Activated CD8-positive, alpha-beta memory T cell treated with anti-CD3 and anti-CD28 coated beads for 4 hours (primary cell): ENCODE measurements at places on chromosomes 4 and X.

DNA sequence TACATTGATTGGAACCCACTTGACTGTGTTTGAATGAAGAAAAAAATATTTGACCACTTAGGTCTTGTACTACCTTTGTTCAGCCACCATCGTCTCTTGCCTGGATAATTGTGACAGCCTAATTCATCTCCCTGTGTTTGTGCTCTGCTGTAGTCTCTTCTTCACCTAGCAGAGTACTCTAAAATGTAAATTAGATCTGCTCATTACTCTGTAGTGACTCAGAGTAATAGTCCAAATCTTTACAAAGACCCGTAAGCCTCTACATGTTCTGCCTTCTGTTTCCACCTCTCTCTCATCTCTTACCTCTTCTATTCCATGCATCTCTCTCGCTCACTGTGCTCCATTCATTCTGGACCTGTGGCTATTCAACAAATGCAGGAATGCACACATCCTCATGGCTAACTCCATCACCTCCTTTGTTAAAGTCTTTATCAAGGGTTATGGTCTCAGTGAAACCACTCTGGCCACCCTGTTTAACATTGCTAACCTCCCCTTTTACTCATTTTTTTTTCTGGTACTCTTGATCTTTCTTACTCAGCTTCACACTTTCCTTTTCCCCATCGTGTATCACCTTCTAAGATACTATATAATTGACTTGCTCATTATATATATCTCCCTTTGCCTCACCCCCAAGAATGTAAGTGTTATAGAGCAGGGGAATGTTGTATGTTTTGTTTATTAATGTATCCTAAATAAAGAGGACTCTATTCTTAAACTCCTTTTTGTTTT is 98.4 kb downstream of the STIM2 start:
- DNase-seq: no peak

- no peak for DNase-seq
Measured at GRCh38 chrX:80471582-80471981, 51.3 kb downstream of the TENT5D start.

DNA sequence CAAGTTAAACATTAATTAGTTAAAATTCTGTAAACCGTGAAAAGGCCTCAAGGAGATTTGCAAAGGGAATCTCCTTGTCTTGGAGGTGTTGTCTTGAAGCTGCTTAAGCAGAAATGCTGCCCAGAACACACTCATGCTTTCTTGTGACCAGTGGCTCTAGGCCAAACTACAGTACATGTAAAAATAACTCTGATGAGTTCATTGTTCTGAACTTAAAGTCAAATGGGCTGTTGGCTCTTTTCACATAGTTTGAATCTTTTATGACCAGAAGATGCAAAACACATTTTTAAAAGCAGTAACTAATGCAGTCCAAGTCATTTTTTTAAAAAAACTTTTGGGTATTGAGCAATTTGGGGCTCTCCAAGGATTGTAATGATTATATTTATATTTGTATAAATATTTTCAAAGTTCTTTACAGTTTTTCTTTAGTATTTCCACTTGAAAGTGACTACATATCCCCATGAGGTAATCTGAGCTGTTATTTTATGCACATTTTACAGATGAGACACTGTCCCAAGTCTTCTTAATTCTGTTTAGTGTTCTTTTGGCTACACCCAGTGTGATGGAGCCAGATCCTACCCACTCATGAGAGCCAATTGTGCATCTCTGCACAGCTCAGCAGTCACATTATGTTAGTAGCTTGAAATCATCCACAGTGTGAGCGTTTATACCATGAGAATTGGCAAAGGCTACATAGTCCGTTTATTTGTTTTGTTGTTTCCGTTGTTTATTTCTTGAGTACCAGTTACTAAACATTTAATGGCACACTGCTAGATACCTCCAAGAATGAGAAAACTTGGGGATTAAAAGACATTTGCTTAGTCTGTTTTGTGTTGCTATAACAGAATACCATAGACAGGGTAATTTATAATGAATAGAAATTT is 112.8 kb upstream of the ATXN3L start:
- no peak for DNase-seq

GRCh38 chrX:101407167-101407747 is 468 bp downstream of the GLA start:
- DNase-seq: no peak

- no peak for DNase-seq
Measured at GRCh38 chr4:144648042-144648441, 2.1 kb downstream of the HHIP start.

DNA sequence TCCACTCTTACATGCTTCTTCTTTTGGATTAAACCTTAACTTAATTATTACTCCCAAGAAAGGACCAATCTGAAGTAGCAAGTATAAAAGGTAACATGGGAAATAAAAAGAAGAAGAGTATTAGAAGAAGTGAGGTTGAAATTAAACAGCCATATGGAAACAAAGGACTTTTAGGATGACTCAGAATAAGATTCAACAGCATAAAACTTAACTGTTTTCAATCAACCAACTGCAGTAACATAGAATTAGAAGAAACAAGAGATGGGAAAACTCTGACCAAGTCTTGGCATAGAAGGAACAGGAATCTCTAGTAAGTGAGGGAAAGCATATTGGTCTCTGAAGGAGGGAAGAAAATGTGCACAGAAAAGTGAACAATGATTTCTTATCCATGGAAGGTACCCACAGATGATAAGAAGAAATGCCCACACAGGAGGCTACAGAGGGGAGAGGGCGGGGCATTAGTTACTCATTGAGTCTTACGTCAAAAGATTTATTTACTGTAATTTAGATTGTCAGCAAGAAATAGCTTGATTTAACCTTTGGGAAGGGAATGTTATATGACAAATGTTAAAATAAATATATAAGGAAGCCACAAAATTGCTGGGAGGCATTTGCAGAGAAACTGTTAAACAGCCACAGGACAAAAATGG is 177.3 kb downstream of the BANK1 start:
- DNase-seq: no peak

- no peak for DNase-seq
Measured at GRCh38 chr4:39970671-39971640, 6.8 kb downstream of the PDS5A start.

- no peak for DNase-seq
Measured at GRCh38 chr4:48332661-48333060, 8.7 kb upstream of the SLAIN2 start.

DNA sequence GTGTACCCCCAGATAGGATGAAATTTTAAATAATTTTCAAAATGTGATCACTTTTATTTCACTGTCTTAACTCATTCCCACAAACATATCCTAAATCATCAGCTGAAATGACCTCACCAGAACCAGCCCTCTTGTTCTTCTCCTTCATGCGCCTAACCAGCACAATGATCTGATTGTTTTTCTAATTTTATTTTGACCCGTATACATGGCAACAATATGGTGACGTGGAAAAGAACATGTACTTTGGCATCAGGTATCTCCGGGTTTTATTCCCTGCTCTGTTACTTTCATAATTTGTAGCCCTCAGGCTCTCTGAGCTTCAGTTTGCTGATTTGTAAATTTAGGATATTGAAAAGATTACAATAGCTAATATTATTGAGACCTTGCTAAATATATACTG is 562.4 kb upstream of the ZFP42 start:
- DNase-seq: no peak

GRCh38 chr4:37615720-37616063 is 70.5 kb downstream of the RELL1 start:
- DNase-seq: no peak

DNA sequence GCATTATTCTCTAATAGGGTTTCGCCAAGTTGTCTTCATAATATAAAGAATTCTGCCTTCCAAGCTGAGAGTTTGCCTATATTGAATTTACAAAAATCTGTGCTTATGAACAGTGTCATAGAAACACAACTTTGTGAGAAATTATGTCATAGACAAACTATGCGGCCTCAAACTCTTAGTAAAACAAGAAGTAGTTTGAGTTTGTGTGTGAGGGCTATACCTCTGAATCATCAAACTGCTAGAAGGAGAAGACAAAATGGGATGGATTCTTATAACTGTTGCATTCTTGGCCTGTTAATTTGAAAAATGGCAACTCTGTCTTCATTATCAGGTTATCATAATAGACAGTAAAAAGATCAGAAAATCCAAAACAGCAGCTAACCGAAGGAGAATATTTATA is 46.1 kb upstream of the NAP1L5 start:
- no peak for DNase-seq

DNA sequence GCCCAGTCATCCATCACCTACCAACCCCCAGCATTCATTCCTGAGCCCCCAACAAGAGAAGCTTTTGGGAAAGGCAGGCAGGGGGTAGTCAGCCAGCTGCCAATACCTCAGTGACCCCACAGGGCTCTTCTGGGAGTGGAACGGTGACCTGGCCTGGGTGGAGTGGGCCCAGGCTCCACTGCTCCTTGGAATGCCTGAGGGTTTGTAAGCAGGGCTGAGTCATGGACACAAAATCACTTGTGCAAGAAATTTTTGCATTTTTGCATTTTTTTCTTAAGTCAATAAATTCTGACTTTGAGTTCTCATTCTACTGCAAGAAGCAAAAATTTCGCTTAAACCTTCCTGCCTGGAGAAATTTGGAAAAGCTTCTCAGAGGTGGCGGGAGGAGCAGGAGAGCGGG is 18.5 kb downstream of the SORCS2 start:
- no peak for DNase-seq

- no peak for DNase-seq
Measured at GRCh38 chr4:76691807-76692582, 205.9 kb downstream of the SOWAHB start.

DNA sequence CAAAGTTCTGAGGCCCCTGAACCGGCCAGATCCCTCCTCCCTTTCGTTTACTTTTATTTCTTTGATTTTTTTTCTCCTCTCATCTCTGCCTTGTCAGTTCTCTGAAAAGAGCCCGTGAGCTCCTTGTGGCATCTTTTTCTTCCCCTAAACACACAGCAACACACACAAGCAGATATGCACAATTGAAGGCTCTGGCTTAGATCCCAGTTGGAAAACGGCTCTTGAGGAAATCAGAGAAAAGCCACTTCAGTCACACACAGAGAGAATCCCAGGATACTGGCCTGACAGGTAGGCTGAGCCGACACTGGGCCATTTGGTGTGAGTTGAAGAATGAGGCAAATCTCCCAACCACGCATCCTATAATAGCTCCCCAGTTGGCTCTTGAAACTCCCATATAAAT is 12.9 kb downstream of the DIPK2B start:
- DNase-seq: no peak

DNA sequence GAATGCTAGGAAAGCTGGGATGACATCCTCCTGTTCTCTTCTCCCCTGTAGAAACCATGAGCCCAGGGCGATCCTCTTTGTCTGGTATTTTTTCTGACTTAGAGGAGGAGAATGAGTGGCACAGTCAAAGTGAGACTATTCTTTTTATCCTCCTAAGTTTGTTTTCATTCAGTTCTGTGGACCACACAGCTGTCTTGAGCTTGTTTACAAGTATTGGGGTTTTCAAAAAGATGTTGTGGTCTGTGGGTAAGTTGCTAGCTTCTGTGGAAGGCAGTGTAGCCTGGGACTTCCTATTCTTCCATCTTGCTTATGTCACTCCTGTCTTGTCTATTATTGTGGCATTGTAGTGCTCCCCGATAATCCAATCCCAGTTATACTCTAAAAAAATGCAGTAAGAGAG is 223.0 kb downstream of the PAPSS1 start:
- no peak for DNase-seq

GRCh38 chr4:44462259-44462658 is 13.7 kb upstream of the KCTD8 start:
- no peak for DNase-seq

DNA sequence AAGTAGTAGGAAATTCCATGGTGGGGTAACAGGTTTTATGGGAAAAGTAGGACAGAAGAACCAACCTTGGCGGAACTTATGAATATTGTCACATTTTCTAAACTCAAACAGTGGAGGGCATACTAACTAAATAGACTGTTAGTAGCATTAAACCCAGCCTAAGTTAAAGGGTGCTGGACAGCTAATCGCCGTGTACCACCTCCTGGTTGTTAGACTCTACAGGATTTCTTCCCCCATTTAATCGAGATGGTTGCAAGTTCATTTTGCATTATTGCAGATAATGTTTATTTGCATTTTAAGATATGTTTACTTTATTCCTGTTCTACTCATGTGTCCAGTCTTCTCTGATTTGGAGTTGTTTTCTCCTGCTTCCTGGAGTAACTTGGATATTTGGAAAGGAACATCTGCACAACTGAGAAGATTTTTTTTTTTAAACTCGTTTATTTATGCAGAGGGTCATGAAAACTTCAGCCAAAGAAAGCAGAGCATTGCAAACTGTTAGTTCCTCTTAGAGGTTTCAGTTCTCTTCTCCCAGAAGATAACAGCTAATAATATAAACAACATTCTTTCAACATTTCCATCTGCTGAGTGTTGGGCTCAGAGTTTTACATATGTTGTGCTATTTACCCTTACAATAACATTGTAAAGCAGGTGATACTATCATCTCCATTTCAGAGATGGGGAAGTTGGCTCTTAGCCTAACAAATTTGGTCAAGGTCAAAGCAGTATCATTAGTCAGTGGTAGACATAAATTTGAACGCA is 51.5 kb upstream of the TBC1D9 start:
- DNase-seq: no peak

DNA sequence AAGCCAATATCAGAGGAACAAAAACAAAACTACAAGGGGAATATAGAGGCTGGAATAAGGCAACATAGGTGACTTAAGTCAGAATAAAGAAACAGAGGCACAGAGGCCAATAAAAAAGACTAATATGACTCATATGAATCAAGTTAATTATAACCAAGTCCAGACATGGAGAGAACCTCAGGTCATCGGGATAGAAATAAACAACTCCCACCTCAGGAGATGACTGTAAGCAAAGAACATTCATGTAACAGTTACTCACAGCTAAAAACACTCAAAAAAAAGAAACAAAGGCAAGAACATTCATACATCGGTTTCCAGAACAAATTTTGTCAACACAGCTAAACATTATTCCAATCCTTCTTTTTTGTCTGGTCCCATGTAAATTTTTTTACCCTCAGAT is 60.3 kb upstream of the RXFP1 start:
- no peak for DNase-seq

GRCh38 chrX:70398899-70399298 is 24.2 kb upstream of the GDPD2 start:
- no peak for DNase-seq

DNA sequence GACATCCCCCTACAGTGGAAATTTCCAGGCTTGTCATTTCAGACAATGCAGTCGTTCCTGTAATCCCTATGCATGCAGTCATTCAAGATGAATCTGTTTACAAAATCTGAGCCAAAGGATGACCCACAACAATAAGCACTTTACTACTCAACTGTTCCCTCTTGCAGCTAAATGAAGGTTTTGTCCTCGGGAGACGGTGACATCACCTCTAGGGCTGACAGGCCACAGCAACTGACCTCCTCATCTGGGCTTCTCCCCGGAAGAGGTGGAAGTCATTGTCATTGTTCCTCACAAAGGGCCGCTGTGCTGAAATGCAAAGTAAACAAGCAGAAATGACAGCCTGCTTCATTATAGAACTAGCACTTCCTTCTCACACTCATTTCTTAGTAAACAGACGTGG is 29.2 kb downstream of the CLRN2 start:
- no peak for DNase-seq

DNA sequence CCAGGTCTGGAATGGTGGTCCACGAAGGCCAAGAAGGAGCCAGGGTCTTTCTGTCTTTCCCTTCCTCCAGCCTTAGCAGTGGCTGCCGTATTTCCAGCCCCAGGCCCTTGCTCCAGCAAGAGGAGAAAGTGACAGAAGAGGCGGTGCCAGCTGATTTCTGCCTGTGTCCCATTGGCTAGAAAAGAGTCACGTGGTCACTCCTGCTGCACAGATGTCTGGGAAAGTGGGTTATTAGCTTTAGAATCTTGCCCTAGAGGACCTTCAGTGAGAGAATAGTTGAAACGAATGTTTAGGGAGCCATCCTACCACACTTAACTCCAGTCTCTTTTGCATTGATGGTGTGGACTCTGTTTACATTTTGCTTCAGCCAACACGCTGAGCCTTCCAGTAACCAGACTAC is 99.3 kb upstream of the BCOR start:
- no peak for DNase-seq
